Stimulated activated CD8-positive, alpha-beta memory T cell treated with anti-CD3 and anti-CD28 coated beads, Interleukin-4, amount 100 ng/mL, for 1 hour (primary cell): ENCODE measurements at places on chromosomes 2 and 18.

GRCh38 chr18:78492813-78493371 lies 486.7 kb upstream of the SALL3 start:
- DNase-seq = no peak

DNA sequence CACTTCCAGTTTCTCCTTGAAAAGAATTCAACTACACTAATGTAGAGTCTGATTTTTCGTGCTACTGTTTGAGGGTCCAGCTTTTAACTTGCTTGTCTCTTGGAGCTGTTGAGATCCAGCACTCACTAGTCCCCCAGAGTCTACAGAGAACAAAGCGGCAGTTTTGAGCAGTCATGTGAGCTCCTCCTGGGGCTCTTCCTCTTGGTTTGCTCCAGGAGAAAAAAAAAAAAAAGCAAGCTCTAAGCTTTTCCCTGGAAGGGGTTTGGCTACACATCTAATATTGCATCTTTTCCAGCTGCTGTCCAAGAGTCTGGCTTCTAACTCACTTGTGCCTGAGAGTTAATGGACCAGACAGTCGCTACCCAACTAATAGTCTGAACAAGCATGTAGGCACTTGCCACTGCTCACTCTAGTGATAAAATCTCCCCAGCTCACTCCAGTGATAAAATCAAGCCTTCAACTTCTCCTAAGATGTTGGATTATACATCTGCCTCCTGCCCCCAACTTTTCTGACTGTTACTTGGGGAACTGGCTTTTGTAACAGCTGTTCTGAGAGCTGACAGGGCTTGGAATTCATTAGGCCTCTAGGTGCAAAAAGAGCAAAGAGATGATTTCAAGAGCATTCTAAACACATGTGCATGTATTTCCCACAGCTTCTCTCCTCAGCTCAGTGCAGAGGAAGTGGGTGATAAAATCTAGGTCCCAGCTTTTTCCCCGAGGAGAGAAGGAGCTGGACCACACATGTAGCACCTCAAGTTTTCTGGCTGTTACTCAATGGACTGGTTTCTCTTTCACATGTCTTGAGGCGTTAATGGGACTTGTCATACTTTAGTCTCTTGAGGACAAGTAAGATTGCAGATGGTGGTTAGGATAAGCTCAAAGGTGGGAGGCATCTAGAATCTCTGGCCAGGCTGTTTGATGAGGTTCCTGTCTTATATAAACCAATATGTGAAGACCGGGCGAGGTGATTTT lies 750.5 kb downstream of the LRP1B start:
- no peak for DNase-seq

DNA sequence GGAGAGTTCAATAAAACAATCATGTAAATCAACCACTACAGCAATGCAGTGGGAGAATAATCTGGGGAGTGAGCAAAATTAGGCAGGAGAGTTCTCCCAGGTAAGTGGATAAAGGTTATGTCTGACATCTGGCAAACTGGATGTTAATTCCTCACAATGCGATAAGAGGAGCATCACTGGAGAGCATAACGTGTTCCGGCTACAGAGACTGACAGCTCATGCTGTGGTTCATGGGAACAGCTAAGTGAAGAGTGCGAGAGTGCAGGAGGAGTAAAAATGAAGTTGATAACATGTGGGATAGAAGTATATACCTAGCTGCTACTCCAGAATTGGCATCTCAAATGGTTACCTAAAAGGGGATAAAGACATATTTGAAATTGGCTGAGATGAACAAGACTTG lies 153.2 kb downstream of the LTBP1 start:
- no peak for DNase-seq

GRCh38 chr2:121694398-121695170 lies 42.1 kb downstream of the NIFK start:
- DNase-seq = no peak

DNA sequence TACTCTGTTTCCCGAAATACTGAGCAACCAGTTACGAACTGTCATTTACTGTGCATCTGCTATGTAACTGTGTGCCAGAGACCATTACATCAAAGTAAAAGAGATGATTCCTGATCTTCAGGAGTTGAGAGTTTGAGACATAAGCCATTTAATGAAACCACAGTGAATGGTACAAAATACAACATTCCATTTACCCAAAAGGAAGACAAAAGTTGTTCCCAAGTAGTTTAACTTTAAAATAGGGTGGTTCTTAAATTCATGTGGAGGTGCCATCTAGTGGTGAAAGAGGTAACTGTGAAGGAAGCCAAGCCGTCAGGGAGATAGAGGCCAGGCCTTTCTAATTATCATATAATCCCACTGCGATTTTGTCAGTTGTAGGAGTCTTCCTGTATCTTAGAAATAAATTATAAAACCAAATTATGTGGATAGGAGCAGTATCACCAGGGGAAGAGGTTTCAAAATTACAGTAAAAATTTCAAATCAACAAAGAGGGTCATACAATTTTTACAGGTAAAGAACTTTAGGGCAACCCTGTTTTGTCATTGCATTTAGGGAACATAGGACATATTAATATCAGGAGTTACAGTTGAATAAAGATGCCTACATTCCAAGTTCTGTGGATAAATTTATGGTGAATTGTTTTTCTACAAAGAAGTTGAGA lies 67.7 kb downstream of the EPAS1 start:
- DNase-seq = no peak

- no peak for DNase-seq
These were observed 873.0 kb downstream of the CPS1 start for GRCh38 chr2:211429256-211429920.

GRCh38 chr18:80170395-80171053 lies 61.5 kb downstream of the ADNP2 start:
- no peak for DNase-seq

- DNase-seq = peak; percentile 9
These were observed 1.4 kb downstream of the RNF138 start for GRCh38 chr18:32093102-32093511.

DNA sequence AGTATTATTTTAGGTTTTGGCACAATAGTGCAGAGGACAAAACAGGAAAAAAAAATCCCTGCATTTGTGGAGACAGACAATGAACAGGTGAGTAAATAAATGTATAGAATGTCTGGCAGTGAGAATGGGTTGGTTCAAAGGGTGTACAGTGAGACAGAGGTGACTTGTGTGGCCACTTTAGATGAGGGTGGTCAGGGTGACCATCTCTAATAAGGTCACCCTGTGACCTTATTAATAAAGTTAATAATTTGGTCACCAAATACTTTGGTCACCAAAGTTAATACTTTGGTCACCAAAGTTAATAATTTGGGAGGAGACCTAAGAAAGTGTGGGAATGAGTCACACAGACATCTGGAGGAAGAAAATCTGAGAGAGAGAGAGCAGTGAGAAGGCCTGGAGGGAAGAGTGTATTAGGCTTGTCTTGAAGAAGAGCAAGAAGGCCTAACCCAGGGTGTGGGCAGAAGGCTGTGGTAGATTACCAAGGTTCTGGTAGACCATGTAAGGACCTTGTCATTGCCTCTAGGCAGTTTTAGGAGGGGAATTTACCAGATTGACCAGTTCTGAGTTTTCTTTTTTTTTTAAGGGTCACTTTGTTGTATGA lies 1368.4 kb upstream of the CELF4 start:
- DNase-seq = no peak

GRCh38 chr2:46036929-46037328 lies 260.3 kb upstream of the EPAS1 start:
- no peak for DNase-seq

GRCh38 chr2:170929686-170930050 lies 615 bp downstream of the GORASP2 start:
- DNase-seq = peak; percentile 5

GRCh38 chr2:205129531-205129930 lies 552.8 kb upstream of the NRP2 start:
- DNase-seq = no peak

- DNase-seq = no peak
These were observed 6.5 kb downstream of the GREB1 start for GRCh38 chr2:11540148-11540995.

DNA sequence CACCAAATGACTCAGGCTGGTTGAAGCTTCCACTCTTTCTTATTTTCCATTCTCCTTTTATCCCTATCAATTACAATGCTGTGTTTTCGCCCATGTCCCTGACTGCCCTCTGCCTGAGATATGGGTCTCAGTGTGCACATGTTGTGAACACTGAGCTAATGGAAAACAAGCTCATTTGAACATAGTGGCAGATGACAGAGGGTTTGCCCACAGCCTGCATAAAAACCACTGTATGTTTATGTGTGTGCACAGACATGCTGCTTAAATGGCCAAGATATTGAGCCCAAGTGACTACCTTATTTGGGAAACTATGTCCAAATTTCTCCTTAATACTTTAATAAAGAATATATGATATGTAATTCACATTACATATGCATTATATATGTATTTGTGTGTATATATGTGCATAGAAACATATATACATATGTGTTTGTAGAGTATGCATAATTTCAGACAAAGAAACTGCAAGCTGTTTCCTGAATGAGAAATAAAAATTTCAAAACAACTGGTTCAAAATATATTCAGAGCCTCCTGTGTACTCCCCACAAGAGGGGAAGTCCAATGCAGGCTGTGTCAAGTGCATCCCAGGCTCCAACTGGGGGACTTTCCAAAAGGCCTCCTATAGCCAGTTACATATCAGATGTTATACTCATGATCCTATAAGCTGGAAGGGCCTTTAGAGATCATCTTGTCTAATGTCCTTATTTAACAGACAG lies 92.7 kb upstream of the CD302 start:
- no peak for DNase-seq

DNA sequence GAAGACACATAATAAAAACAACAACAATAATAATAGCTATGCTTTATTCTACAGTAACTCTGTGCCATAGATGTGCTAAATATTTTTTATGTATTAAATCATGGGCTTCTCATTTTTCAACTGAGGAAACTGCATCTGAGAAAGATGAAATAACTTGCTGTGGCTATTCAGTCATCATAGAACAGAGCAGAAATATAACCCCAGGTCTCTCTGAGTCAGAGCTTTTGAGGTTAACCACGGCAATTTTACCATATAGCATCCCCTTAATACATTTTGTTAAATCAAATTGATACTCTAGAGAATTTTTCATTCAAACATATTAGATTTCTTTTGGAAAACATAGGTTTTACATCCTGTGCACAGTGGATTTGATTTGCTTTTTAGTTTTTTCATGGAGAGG lies 586.6 kb upstream of the KLHL29 start:
- DNase-seq = no peak
